ENCODE measurements at places on chromosomes 4 and X.

DNA sequence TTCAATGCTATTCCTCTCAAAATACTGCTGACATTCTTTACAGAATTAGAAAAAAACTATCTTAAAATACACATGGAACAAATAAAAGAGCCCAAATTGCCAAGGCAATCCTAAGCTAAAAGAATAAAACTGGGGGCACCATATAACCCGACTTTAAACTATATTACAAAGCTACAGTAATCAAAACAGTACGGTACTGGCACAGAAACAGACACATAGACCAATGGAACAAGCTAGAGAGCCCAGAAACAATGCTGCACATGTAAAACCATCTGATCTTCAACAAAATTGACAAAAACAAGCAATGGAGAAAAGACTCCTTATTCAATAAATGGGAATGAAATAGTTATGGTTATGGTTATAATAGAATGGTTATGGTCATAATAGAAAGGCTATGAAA, 482.6 kb downstream of the IDS start:
- no peak for DNase-seq

- DNase-seq = no peak
Measured at GRCh38 chrX:63718010-63718694, 66.9 kb downstream of the ARHGEF9 start.

DNA sequence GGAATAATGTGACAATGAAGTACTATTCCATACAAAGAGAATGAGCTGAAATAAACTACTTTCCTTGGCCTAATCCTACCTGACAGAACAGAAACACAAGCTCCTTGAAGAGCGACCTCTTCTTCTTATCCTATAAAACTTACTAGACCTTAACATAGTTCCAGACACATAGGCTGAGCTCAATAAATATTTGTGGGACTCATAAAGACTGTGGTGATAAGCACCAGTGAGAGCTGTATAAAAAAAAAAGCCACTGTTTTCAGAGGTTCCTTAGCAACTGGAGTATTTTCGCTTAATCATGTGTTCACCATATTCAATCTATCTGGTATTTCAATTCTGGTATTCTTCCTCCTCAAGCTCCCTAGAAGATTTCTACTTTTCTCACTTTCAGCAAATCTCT, 1129.6 kb downstream of the STPG2 start:
- no peak for DNase-seq

DNA sequence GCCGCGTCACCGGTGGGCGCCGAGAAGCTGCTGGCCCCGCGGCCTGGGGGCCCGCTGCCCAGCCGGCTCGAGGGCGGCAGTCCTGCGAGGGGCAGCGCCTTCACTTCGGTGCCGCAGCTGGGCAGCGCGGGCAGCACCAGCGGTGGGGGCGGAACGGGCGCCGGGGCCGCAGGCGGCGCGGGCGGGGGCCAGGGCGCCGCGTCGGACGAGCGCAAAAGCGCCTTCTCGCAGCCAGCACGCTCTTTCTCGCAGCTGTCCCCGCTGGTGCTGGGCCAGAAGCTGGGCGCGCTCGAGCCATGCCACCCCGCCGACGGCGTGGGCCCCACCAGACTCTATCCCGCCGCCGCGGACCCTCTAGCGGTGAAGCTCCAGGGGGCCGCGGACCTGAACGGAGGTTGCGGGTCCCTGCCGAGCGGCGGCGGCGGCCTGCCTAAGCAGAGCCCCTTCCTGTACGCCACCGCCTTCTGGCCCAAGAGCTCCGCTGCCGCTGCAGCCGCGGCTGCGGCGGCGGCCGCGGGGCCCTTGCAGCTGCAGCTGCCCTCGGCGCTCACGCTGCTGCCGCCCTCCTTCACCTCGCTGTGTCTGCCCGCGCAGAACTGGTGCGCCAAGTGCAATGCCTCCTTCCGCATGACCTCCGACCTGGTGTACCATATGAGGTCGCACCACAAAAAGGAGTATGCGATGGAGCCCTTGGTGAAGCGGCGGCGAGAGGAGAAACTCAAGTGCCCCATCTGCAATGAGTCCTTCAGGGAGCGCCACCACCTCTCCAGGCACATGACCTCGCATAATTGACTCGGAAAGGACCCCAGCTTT, 5.6 kb downstream of the PRDM8 start:
- no peak for DNase-seq

DNA sequence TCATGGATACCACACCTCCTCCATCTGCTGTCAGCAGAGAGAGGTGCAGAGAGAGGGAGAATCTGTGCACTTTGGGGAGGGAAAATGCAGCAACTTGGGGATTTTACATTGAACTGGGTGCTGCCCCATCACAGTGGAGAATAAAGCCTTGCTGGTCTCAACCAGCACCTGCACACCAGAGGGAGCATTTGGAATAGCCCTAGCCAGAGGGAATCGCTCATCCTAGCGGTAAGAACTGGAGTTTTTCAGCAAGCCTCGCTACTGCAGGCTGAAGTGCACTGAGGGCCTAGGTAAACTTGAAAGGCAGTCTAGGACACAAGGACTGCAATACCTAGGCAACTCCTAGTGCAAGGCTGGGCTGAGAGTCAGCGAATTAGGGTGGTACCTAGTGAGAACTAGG, 148.7 kb downstream of the KDR start:
- DNase-seq = no peak

- DNase-seq = no peak
Measured at GRCh38 chrX:48090123-48090522, 18.7 kb upstream of the ZNF630 start.

DNA sequence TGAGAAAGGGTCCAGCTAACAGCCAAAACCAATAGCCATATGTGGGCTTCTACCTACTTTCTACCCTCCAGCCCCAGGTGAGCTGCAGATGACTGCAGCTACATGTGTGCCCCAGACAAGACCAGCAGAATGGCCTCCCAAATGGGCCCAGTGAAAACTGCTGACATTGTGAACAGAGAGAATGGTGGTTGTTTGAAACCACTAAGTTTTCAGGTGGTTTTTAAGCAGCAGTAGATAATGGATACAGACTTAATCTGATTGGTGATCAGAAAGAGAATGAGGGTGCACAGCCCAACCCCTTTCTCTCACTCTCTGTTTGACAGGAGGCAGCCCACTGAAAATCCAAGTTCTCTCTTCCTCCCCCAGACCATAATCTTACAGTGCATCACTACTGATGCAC, 42.5 kb upstream of the BBS12 start:
- DNase-seq = no peak

DNA sequence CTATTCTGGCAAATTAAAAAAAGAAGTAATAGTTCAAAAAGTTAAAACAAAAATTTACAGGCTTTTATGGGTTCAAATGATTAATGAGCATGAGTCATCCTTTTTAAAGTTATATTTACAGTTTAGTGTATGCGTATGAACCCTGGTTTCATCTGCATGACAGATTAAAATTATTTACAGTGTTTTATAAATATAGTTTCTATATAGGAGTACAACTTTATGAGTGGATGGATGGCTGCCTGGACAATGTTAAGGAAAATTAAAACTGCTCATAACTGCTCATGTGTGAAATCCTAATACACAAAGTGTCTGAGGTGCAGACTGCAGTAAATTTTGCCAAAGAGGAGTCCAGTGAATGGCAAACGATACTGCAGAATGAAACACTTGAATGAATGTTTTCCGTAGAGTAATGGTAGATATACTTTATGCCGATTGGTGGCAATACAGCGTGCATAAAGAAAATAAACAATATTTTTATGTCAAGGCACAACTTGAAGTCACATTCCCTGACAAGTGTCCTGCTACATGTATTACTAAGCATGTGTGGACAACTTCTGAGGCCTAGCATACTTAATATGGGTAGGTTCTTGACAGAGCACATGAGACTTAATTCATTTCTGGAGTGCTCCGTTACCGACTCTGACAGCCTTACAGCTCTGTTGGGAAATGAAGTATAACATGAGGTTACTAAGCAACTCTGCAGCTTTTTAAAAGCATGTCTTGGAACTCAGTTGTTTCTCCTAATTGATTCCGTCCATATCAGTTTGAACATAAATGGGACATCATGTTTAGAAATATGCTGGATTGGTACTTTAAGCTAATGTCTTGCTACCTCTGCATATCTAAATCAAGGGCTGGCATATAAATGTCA, 985.6 kb upstream of the PCDH7 start:
- DNase-seq = no peak

DNA sequence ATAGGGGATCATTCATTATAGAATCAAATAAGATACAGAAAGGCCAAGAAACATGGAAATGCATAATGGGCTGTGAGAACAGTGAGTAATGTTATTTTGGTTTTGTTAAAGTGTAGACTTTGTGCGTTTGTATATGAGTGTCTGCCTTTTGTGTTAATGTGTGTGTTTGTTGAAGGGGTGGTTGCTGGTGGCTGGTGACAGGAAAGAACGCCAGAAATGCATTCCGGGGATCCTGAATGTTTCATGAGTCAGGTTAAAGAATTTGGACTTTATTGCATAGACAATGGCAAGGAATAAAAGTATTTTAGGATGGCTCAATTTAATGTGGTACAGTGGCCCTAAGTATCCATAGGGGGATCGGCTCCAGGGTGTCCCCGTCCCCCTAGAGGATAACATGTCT, 1228.9 kb downstream of the PCDH7 start:
- DNase-seq = no peak

- no peak for DNase-seq
Measured at GRCh38 chrX:24198101-24198500, 48.6 kb downstream of the ZFX start.

DNA sequence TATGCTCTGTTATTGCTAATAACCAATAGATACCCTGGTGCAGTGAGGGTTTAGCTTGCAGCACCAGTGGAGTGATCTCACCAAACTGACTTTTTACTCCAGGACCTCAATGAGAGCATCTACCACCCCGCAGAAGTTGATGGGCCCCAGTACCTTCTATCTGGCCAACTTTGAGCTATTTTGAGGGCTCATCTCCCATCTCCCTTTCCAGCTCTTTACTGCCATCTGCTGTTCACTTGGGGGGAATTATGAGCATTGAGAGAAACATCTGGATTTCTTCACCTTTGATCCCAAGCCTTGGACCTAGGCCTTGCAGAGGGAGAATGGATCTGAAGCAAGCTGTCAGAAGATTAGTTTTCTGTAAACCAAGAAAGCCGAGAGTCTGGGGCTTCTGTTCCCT, 143.6 kb downstream of the TMEM164 start:
- no peak for DNase-seq

GRCh38 chr4:12712648-12713339, 771.3 kb downstream of the RAB28 start:
- no peak for DNase-seq

- DNase-seq = no peak
Measured at GRCh38 chrX:65196758-65197360, 220.6 kb upstream of the ZC4H2 start.

GRCh38 chr4:47672696-47673095, 165.2 kb downstream of the CORIN start:
- DNase-seq = no peak

DNA sequence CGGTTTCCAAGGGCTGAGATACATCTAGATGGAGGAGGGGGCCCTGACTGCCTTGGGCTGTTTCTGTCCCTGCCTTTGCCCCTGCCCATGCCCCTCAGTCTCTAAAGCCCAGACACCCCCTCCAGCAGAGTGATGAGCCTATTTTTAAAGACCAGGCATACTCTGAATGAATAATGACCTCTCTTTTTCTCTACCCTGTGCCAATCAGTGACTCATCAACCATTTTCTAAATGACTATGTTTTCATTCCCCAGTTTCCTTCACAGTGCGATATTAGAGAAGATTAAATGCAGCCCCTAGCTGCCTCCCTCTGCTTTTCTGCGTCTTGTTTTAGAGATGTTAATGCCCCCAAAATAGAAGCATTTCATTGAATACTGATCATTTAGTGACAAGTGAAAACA, 15.5 kb upstream of the NHS start:
- no peak for DNase-seq

- DNase-seq = no peak
Measured at GRCh38 chr4:58983887-58984286, 1873.7 kb upstream of the IGFBP7 start.

DNA sequence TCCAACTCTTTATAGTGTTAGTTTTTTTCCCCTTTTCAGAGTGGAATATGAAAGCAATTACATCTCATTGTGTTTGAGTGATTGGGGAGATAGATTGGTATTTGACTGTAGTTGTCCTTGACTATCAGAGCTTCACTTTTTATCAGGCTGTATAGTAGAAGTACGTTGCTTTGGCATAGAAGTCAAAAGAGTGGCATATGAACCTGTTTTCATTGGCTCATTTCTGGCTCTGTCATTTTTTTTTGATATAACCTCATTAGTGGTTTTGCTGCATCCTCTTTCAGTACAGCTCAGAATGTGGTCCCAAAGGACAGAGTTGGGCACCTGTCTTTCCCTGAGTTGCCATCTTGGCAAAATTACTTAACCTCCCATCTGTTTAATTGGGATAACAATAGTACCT, 1.4 kb downstream of the TMA16 start:
- no peak for DNase-seq

DNA sequence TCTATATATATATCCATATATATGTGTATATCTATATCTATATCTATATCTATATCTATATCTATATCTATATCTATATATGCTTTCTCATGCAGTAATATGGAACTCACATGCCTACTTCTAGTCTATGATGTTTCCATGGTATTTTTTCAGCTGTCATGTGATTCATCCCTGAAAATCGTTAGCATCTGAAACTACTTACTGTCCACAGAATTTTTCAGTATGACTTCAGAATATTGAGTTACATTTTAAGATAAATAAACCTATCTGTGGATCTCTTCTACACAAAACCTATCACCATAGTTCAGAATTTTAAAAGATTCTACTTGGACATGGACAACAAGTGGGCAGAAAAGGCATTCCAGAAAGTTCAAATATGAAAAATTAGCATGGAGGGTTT, 855.1 kb upstream of the INTU start:
- no peak for DNase-seq

DNA sequence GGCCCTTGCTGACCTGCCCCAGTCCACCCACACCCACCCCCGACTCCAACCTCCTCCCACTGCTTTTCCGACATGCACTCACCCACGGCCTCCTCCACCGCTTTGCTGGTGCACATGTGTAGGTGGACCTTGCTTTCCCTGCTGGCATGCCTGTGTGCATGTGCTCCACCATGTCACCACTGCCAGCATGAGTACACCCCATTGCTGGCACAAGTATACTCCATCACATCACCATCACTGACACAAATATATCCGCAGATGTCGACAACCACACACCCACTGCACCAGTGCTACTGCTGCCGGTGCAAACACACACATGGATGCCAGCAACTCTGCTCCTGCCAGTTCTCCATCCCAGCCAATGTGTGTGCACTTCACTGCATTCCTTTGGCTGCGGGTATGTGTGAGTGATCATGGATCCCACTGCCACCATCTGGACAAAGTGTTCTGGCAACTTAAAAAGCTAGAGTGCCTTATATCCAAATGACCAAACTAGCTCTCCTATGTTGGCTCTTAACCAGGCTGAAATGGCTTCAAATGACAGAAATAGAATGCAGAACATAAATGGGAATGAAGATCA, 1072.3 kb downstream of the RAPGEF2 start:
- DNase-seq = no peak
